ENCODE measurements at places on chromosomes 3 and 15.
A peak's percentile ranks its signal among the peaks of the same experiment; 100 is the strongest.

- DNase-seq = peak; percentile 55
These were observed 19.0 kb downstream of the PDHB start for GRCh38 chr3:58414538-58415197.

DNA sequence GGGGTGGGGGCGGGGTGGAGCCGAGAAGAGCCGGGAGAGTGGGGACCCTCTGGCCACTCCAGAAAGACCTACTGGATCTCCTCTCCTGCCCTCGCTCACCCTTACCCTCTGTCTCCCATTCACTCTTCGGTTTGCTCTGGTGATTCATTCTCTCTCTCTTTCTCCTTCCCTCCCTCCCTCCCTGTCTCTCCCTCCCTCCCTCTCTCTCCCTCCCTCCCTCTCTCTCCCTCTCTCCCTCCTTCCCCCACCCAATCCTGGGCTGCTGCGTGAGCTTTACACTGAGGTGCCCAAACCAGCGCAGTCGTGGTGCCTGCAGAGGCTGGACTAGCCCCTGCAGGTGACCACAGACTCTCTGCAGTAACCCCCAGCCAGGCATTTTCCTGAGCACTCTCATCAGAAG lies 32.2 kb upstream of the ADAMTS17 start:
- DNase-seq = no peak

DNA sequence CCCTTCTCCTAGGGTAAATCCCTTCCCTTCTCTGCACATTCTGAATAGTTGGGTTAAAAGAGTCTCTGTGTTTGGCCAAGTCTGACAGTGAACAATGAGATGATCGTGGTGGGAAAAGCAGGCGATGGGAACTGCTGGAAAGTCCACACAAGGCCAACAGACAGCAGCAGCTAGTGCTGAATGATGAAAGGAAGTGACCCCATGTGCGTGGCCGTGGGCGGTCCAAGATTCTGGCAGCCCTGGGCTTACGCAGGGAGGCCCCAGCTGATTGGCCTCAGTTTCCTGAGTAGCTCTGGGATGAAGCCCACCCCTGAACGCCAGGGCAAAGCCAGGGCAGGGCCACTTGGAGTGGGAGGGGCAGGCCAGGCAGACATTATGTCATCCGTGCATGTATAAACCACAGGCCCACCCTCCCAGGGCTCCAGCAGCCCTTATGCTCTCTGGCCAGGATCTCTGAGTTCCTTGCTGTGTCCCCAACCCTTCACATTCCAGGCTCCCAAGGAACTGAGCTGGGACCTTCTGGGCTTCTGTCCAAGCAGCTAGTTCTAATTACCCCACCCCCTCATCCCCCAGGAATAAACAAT lies 57.8 kb downstream of the CDC25A start:
- peak; percentile 66 for DNase-seq

- no peak for DNase-seq
These were observed 9.7 kb downstream of the STOML1 start for GRCh38 chr15:73982222-73982962.

GRCh38 chr3:183536238-183536880 lies 19.1 kb downstream of the KLHL6 start:
- DNase-seq = no peak

GRCh38 chr15:96344060-96344705 lies 13.7 kb downstream of the NR2F2 start:
- no peak for DNase-seq

DNA sequence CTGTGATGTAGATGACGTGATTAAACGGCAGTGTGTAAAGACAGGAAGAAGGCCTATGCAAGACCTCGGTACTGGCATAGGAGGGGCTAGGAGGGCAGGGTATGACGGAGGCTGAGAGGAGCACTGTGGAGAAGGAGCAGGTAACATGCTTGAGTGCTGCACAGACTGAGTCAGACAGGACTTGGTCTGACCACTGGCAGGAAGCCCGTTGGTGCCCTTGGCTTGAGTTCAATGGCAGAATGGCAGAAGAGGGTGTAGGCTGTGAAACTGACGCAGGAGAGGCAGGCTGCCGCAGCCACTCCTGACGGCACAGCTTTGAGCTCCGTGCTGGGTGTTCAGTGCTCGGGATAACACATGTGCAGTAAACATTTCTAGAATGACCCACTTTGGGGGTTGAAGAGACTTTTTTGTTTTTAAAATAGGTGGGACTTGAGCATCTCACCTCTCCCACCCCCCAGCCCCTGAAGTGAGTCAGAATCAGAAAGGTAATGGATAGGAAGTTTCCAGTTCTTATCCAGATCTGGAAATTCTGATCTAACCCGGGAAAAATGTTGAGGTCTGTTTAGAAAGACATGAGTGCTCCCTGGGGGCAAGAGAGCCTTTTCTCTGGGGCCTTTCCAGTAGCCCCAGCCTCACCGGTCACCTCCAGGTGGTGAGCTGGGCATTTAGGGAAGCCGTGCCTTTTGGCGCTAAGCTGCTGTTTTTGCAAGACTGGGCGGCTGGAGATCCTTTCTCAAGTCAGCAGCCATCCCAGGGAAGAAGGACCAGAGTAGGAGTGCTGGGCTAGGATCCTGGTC lies 126.4 kb downstream of the RPLP1 start:
- DNase-seq = no peak

- DNase-seq = no peak
These were observed 60.9 kb upstream of the NPHP3 start for GRCh38 chr3:132783152-132783551.

DNA sequence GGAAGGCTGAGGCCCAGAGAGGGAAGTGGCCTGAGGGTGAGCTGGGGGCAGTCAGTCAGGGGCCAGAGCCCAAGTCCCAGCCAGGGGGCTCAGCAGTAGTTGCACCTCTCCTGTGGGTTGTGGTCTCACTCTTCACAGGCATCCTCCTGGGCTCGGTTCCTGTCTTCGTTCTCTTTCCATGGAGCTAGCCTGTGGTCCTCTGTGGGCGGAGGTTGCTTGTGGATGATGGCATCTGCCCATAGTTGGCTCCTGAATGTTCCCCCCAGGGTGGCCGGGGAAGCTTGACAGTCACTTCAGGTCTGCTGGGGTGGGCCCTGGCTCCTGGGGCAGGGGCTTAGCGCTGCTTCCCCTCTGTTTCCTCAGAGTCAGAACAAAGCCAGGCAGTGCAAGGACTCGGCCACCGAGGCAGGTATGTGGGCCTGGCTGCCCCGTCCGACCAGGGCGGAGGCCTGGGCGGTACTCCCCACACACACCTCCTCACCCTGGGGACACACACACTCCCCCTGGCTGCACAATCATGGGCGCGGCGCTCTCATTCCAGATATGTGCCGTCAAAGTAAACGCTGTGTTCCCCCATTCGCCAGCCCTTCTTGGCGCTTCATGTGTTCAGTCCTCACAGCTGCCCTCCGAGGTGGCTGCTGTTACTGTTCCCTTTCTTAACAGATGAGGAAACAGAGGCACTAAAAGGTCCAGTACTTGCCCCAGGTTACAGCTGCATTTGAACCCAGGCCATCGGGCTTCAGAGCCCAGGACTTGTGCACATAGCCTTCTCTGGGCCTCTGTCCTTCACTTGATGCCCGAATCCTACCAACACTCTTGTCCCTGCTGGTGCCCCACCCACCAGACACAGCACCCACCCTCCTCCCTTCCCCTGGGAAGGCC lies 34.5 kb downstream of the PSTPIP1 start:
- no peak for DNase-seq

DNA sequence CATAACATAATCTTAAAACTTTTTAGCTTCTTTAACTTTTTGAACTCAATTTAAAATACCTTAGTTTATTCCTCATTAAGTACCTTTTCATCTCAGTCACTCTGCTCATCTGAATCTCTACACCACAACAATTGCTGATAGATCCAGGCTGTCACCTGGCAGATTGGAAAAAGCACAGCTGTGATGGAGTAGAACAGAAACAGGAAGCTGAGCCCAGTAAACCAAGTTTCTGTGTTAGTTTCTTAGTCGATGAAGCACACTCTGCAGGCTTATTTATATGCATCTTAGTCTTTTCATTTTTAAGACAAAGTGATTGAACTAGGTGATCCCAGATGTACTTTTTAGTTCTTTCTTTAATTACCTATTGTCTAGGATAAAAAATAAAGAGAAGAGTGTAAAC lies 1398.0 kb upstream of the ALCAM start:
- DNase-seq = no peak

DNA sequence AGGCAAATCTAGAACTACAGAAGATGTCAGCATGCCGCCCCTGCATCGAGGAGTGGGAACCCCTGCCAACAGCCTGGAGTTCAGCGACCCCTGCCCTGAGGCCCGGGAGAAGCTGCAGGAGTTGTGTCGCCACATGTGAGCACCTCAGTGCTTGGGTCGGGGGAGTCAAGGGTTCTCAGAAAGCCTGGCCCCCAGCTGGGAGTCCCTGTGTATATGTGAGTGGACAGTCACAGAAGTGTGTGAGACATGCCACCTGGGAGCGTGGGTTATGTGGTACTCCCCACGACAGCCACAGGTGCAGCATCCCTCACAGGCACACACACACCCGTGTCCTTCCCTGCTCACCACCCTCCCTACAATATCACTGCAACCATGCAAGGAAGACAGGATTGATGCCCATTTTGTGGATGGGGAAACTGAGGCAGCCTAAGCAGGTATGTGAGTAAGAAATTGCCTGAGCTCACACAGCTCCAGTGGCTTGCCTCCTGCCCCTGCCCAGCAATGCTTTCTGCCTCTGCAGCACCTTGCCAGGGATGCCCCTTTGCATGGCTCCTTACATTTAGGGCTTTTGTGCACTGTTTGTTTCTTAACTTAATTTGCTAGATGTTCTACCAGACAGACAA lies 28.3 kb downstream of the C3orf20 start:
- DNase-seq = no peak

GRCh38 chr3:4587838-4588105 lies 94.6 kb downstream of the ITPR1 start:
- DNase-seq = no peak

- DNase-seq = no peak
These were observed 77.2 kb downstream of the TOP2B start for GRCh38 chr3:25587526-25587925.

DNA sequence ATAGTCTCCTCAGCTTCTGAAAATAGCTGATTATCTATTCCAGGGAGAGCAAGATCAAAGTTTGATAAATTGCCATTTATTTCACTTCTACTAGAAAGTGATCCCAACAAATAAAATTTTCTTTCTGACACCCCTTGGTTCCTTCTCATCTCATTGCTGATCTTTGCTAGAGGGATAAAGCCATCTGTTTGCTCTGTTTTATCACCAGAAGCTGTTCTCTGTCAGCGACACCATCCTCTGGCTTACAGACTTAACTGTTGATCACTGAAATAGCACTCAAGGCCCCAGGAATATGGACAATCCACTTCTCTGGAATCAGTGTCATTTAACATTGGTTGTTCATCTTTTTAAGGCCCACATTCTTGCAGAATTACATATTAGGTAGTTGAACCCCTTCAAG lies 219.0 kb downstream of the LSAMP start:
- DNase-seq = no peak

DNA sequence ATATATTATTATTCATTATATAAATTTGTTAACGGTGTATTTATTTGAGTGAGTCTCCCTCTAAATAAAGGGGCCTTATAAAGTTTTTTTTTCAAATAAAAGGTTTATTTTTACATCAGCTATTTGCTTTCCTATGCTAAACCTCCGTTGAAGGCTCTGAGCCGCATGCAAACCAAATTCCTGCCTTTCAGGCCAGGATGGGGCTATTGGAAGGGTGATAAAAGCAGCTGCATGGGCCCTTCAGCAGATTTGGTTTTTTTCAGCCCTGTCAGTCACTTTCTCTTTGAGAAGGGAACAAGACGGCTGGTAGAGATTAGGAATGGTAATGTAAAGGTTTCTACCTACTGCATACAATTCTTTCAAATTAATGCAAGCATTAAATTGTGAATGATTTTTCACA lies 244.2 kb downstream of the WNT5A start:
- DNase-seq = no peak

DNA sequence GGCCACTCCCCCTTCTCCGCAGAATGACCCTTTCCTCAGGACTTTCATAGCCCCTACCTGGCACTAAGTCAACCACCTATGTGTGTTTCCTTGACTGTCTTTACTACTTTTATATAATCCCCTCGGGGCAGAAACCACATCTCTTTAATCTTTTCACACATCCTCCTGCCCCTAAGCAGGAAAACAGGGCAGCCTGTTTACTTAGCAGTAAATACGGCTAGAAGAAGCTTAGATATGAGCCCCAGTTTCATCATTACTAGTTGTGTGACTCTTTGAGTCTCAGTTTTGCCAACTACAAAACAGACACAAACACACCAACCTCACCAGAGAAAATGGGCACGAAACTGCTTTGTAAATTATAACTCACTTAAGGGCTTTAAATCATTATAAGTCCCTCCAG lies 98.3 kb downstream of the CYP19A1 start:
- DNase-seq = no peak

DNA sequence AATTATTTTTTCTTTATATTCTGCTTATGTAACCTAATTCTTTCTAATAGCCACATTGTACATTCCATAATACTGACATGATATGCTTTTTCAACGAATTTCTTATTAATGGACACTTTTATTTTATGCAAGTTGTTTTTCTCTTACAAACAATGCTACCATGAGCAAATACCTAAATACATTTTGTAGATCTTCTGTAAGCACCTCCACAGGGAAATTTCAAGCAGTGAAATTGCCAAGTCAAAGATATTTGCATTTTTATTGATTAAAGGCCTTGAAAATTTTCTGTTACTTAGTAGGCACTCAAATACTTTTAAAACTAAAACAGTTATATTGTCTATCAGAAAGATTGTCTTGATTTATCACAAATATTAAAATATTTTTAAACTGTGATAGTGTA lies 79.6 kb upstream of the C3orf49 start:
- no peak for DNase-seq

- no peak for DNase-seq
These were observed 44.3 kb downstream of the U2SURP start for GRCh38 chr3:143045639-143046038.

All from glomerular endothelial cell (primary cell).